Activated T-cell treated with anti-CD3 and anti-CD28 coated beads, Interleukin-2, amount 50 U/mL, for 48 hours (primary cell): ENCODE measurements at places on chromosomes 6 and 20.

DNA sequence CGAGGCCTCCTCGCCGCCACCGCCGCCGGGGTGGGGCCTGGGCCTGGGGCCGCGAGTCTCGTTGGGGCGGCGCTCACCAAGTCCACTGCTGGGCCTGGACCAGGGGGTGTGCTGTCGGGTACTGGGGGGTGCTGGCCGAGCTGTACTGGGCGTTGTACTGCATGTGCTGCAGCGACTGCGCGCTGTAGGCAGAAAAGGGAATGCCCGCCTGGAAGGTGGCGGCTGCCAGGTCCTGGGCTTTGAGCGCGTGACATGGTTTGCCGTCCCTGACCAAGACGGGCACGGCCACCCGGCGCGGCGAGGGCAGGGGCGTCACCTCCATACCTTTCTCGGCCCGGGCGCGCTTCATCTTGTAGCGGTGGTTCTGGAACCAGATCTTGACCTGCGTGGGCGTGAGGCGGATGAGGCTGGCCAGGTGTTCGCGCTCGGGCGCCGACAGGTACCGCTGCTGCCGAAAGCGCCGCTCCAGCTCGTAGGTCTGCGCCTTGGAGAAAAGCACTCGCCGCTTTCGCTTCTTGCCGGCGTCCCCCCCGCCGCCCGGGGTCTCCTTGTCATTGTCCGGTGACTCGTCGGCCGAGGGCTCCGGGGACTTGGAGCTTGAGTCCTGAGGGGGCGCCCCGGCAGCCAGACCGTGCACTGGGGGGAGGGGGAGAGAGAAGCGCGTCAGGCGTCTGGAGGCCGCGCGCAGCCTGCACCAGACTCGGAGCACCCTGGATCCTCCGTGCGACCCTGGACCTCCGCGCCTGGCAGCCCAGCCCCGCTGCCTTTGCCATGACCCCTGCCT, 1.8 kb downstream of the NKX2-2 start:
- DNase-seq = peak; percentile 49

DNA sequence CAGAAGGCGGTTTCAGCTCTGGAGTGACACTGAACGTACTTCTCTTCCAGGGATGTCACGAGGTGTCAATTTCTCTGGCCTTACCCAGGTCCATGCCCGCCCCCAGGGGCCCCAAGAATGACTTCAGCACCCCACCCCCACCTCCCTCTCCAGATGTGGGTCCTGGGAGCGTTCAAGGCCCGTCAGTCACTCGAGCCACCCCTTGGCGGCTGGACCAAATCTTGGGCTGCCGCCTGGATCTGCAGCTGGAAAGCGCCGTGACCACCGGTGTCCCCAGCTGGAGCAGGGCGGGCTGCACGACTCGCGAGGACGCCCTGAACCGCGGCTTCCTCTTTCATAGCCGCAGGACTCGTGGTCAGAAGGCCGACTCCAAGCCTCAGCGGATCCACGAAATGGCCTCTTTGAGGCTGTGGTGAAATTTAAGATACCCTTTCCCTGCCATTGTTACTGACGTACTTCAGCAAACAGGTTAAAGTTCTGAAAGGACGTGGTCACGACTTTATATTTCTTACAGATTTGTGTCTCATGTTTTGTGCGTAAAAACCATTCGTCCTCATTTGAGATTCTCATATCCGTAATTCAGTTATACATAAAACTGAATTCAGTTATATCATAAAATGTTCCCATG, 29.3 kb downstream of the TRIM38 start:
- DNase-seq = peak; percentile 61

- no peak for DNase-seq
Measured at GRCh38 chr20:9059931-9060330, 9.0 kb upstream of the PLCB4 start.

GRCh38 chr6:134454794-134455193, 136.9 kb upstream of the SGK1 start:
- no peak for DNase-seq

- no peak for DNase-seq
Measured at GRCh38 chr6:4362326-4362725, 227.0 kb upstream of the ECI2 start.

- no peak for DNase-seq
Measured at GRCh38 chr6:143092768-143093167, 32.1 kb downstream of the AIG1 start.

DNA sequence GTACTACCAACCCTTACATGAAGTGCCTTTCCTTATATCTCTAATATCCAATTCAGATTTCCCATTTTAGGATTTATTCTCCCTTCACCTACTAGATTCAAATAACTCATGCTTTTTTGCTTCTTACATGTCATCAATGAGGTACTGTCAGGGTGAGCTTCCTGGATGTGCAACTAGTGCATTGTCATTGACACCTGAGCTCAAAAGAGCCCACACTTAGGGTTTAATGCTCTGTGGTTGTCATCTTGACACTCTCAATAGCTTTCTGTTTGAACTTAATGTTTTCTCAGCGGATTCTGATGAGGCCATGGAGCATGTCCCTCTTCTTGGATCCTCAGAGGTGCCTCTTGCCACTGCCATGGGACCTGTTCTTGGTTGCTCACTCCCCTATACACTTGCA, 1033.3 kb upstream of the EYS start:
- DNase-seq = no peak

DNA sequence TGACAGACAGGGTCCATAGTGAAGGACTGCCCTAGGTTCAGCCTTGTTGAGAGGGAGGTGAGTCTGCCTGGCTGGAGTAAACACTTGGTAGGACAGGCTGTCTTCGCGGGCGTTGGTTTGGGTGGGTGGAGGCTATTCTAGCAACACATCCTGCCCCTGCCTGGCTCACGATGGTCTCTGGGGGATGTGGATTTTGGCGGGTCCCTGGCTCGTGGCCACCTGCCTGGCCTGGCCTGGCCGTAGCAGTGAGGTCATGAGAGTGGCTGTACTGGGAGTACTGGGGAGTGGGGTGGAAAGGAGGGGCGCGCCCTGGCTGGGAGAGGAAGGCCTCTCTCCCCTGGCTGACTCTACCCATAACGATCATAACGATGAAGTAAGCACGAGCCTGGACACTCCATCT, 30.2 kb upstream of the MRPS18A start:
- DNase-seq = no peak

- no peak for DNase-seq
Measured at GRCh38 chr6:152057832-152058498, 250.5 kb downstream of the ESR1 start.

DNA sequence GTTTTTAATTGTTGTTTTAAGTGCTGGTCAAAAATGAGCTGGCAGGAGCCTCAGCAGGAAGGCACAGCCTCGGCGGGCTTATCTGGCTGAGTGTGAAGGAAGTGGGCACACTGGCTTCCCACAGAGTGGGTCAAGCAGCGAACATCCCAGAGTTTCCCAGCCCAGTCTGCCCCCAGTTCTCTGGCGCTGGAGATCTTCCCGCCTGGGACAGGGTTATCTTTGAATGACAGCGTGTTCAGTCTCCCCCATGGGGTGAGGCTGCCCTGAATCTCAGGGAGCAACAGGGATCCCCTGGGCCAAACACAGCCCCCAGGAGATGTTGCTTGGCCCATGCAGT, 122.2 kb upstream of the PTPN1 start:
- no peak for DNase-seq

DNA sequence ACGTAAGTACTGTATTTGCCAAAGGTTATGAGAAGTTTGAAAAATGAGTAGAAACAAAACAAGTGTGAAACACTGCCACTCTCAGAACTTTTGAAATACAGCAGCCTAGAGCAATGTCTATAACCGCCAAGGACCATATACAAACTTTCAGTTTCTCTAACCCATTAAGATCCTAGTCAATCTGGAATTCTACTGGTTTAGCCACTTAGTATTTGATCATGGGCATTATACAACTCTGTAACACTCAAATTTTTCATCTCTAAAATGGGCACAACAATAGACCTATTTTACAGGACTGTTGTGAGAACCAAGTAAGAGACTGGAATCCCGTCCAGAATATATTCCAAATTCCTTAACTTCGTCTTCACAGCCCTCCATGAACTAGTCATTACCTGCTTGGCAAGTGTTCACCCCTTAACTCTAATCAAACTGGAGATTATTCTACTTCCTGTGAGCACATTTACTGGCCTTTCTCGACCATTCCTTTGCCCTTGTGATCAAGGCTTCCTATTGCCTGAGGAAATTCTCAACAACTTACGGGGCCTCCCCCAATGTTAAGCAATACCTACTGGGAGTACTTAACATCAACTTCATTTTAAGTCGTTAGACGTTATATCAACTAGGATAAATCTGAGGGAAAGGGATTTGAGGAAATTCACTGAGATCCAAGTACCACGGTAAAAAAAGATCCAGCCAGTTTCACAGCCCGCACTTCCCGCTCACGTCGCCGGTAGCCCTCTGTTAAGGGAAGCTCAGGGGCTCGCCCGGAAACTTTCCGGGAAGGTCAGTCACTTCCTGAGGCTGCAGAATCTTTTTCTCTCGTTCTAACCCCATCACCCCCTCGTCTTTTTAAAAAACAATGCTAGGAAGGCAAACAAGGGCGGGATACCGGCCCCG, 1.1 kb downstream of the EIF2S2 start:
- DNase-seq = no peak

DNA sequence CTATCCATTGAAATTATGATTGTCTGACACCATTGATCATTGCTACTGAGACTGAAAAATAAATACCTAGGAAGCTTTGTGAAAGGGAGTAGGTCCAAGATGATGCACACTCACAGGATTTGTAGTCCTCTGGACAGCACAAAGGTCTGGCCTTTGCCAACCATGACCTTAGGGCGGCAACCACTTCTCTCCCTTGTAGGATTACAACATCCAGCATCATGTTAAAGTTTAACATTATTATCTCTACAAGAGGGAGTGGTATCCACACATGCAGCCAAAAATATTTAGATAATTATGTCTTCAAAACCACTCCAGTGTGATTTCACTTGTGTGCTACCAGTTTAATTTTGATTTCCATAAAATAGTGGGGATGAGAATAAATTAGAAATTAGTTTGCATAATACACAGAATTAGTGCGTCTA, 51.1 kb upstream of the NHSL1 start:
- DNase-seq = no peak

DNA sequence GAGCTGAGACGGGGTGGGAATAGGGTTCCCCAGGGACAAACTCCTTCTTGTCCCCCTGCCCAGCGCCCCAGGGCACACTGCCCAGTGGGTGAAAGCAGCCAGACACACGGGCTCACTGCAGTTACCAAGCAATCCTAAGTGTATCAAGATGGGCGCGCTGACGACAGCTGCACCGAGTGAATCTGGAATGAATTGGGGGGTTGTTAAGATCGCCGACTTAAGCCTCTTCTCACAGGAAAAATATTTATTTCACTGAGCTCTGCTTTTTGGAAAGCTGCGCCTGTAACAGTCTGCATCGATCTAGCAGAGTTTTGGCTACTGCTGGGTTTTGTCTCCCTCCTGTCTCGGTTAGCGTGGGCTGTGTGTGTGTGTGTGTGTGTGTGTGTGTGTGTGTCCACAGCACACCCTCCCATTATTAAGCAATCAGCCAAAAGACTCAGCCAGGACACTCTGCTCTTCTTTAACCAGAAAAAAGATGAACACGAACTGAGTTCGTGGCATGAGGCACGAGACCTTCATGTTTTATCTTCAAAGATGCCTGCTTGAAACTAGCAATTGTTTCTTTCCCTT, 35.9 kb downstream of the RIPOR3 start:
- no peak for DNase-seq

DNA sequence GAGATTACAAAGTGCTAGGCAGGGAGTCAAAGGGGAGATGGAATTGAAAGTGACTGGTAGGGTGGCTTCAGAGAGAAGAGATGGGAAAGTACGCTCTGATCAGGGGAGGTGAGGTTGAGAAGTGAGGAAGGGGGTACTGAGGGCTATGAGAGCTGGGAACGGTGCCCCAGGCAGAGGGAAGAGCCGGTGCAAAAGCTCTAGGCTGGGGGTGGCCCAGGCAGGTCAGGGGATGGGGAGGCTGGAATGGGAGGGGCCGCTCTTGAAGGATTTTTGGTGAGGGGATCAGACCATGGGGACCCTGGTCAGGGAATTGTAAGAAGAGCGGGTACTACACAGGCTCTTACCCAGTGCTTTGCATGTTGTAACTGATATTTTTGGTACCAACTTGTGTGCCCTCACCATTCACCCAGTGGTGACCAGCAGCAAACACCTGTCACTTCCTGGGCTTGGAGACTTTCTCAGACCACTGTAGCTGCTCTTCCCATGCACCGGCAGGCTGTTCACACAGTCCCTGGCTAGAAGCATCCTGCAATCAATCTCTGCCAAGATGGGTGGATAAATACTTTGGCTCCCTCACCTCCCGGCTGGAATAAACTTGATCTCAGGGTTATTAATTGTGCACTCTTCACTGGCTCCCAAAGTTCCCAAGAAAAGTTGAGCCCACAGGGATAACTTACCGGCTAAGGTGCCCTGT, 24.0 kb downstream of the PCK1 start:
- no peak for DNase-seq

DNA sequence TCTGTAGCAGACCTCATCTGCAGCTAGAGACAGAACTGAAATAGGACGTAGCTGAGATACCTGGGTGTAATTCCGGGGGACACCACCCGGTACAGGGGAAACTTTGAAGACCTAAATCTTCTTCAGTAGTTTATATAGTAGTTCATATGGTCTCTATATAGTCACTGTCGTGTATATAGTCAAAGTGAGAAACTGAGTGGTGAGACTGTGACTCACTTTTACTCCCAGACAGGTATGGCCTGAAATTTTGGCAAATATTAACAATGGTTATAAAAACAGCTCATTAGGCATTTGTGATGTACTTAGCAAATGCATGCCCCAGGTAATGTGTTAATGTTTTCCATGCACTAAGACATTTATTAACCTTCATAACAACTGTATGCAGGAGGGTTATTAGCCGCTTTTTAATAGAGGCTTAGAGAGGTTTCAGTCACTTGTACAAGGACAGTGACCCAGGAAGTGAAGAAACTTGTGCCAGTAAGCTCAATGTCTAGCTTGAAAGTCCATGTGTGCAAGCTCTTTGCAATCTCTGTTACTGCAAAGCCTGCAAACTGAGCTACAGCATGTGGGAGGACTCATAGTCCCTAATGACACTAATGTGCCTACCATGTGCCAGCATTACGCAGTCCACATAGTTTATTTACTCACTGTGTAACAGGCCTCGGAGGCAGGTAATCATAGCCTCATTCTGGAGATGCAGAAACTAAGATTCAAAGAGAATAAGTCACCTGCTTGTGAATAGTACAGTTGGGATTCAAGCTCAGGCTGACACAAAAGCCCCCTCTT, 165.4 kb upstream of the CHD6 start:
- DNase-seq = no peak

- DNase-seq = no peak
Measured at GRCh38 chr6:12051861-12052368, 39.8 kb downstream of the HIVEP1 start.

DNA sequence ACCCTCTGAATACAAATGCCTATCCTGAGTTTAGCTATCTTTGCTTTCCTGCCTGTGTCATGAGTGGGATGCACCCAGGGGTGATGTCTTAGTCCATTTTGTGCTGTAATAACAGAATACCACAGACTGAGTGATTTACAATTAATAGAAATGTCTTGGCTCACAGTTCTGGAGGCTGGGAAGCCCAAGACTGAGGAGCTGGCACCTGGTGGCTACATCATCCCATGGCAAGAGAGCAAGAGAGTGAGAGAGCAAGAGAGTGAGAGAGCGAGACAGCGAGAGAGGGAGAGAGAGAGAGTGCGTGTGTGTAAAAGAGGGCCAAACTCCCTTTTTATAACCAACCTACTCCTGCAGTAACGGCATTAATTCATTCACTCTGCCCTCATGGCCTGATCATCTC, 76.8 kb downstream of the PRDM1 start:
- DNase-seq = peak; percentile 19
